ENCODE measurements at places on chromosomes 5 and 9. TPM values are rescaled to one million over a fixed set of nuclear protein-coding genes. Genes with fewer than 3 reads are reported as not detected.

GRCh38 chr5:17828681-17829080 lies 194.4 kb downstream of the TAF11L14 start:
- DNase-seq: no peak

- no peak for DNase-seq
These were observed 66.1 kb downstream of the BRINP1 start for GRCh38 chr9:119302988-119303698.

The ZNF622 gene
- polyA plus RNA-seq: 24.0 TPM

DNA sequence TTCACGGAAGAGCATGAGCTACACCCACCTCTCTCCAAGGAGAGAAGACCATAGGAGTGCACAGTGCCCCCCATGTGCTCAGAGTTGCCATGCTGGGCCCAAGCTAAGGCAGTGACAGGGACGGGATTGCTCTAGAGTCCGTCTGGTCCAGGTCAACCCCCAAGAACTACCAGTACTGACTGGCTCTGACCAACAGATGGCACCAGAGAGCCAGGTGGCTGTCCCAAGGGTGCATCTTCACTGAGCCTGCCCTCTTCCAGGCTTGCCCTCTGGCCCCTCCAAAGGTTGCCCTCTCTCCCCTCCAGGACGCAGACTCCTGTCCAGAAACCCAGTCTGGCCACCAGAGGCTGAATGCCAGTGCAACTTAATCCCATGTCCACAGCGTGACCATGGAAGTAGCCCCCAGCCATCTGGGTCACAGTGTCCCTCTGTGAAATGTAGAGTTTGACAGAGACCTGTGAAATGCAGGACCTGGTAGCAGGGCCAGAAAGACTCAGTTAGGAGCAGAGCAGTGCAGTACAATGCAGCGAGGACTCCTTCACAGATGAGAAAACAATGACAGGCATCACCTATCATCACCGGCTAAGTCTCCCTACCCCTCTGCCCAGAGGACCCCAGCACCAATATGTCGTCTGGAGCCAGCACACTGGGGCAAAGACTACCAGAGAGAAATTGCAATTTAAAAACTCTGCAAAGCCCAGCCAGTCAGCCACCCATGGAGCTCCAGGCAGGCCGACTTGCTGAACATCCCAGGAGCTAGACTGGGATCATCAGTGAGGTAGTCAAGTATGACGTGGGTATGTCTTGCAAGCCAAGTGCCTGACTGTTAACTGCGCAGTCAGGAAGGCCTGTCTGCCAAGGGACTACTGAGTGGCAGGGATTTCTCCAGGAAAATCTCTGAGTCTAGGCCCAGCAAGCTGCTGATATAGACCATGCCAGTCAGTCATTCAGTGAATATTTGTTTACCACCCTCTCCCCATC lies 7.7 kb upstream of the SKP1 start:
- no peak for DNase-seq

DNA sequence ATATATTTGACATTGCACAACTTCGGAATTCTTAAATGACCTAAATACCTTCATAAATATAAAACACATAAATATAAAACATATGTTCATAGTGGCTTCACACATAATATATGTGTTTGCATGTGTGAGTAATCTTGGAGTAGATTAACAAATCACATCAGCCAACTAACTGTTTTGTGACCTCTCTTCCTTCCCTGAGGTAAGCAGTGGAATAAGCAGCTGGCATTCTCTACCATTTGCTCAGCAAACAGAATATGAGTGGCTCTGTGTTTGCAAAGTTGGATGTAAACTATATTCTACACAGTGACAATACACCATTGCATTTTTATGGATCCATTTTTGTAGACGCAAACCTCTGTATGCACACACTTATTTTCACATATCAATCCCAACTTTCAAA lies 189.9 kb downstream of the ACER2 start:
- DNase-seq: no peak

DNA sequence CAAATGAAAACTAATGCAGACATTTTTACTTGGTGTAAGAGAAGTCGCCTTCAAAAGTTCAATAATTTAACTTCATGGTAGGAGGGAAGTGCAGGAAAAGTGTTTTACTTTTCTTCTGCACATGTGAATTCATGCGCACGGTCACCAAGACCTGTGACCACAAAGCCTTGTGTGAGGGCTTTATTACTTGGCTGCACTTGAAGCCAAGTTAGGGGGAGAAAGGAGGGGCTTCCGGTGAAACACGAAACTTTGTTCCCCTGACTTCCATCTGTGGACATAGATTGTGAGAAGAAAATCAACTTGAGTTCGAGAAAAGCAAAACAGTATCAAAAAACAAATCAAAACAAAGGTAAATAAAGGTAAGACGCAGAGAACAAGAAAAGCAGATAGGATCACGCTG lies 239.9 kb downstream of the ROR2 start:
- peak; percentile 53 for DNase-seq

DNA sequence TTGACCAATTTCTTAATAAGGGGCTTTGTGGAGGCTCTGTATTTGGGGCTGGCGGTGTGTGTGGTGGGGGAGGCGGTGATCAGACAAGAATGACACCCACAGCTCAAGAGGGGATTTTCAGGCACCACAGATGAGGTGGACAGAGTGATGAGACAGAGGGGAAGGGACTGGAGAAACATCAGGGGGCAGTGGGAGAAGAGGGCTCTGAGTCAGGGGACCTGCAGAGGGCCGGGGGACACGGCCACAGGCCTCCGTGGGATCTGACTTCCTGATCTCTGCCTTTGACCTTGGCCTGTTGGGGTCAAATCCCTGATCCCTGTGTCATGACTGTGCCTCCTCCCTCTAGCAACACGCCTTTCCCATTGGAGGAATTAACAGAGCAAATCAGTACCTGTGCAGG lies 197.7 kb downstream of the C9orf50 start:
- DNase-seq: no peak

The IL13 gene
- polyA plus RNA-seq: not detected

Data from left renal cortex interstitium (tissue), 4 donors.